ENCODE measurements at places on chromosomes 1 and 21.
A peak's percentile ranks its signal among the peaks of the same experiment; 100 is the strongest.

DNA sequence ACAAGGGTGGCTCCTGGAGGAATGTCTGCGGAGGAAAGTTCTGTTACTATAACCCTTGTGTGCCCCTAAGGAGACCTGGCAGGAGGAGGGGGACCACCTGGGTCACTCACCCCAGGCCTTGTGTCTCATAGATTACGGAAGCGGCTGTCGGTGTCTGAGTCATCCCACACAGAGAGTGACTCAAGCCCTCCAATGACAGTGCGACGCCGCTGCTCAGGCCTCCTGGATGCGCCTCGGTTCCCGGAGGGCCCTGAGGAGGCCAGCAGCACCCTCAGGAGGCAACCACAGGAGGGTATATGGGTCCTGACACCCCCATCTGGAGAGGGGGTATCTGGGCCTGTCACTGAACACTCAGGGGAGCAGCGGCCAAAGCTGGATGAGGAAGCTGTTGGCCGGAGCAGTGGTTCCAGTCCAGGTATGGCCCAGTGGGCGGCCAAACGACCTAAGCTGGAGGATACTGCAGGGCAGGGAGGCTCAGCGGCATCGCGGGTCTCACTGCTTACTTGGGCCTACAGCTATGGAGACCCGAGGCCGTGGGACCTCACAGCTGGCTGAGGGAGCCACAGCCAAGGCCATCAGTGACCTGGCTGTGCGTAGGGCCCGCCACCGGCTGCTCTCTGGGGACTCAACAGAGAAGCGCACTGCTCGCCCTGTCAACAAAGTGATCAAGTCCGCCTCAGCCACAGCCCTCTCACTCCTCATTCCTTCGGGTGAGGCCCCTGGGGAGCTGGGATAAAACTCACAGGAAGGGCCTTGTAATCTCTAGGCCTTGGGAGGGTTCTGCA, 101.4 kb downstream of the PIK3R3 start:
- no peak for DNase-seq

GRCh38 chr1:232788235-232788872, 16.9 kb upstream of the MAP10 start:
- DNase-seq: no peak

DNA sequence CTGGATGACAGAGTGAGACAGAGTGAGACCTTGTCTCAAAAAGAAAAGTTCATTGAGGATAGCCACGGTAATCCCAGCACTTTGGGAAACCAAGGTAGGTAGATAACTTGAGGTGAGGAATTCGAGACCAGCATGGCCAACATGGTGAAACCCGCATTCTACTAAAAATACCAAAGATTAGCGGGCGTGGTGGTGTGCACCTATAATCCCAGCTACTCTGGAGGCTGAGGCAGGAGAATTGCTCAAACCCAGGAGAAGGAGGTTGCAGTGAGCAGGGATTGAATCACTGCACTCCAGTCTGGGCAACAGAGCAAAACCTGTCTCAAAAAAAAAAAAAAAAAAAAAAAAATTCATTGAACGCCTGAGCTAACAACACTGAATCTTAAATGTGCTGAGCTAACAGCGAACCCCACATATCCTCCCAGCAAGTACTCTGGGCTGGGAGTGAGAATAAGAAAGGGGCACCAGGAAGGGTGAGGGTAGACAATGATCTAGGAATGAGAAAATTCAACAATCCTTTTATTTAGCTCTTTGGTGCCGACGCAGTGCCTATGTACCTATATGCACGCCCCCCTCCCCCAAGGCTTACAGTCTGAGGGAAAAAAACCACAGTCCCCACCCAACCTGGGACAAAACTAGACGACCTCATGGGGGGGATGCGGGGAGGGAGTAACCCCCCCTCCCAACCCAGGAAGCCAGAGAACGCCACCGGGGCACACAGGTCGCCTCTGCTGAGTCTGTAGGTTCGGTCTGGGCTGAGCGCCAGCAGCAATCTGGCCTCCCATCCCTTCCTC, 1.4 kb upstream of the CACNA1S start:
- DNase-seq: no peak

- no peak for DNase-seq
Measured at GRCh38 chr1:33348676-33349080, 27.8 kb upstream of the A3GALT2 start.

- no peak for DNase-seq
Measured at GRCh38 chr21:44455524-44456213, 359 bp downstream of the LRRC3 start.

- no peak for DNase-seq
Measured at GRCh38 chr21:27406300-27407009, 439.6 kb upstream of the ADAMTS5 start.

DNA sequence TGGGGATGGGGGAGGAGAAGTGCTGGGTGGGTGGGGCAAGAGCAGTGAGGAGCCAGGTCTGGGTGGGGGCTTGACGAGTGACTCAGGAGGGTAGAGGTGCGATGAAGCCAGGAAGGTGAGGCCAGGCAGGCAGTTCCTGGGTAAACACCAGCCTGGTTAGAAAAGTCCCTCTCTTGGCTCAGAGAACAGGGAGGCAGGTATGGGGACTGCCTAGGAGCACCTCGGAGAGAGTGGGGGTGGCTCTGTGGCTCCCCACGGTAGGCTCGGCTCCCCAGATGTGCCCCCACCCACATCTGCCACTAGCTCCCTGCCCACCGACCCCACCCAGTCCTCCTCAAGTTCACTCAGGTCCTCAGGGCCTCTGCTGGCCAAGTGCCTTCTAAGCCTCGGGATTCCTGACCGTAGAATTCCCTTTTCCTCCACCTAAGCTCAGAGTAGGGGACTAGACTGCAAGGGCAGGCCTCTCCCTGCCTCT, 1.2 kb downstream of the HSPG2 start:
- no peak for DNase-seq

GRCh38 chr1:223716302-223716862, 4.0 kb downstream of the CAPN2 start:
- peak; percentile 61 for DNase-seq

DNA sequence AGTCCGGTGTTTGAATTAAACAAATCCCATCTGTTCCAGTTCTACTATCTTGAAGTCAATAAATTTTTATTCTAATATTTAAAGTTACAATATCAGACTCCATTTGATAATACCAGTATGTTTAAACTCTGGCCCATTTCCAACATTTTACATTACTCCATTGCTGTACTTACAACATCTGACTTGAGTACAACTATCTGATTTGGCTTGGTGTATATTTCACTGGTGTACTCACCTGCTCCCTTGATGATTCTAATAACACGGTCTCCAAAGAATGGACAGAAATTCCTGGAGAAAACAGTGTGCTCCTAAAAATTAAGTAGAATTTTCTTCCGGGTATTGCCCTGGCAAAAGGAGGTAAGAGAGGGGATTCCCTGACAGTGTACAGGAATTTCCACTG, 680.5 kb upstream of the ADAMTS5 start:
- no peak for DNase-seq

DNA sequence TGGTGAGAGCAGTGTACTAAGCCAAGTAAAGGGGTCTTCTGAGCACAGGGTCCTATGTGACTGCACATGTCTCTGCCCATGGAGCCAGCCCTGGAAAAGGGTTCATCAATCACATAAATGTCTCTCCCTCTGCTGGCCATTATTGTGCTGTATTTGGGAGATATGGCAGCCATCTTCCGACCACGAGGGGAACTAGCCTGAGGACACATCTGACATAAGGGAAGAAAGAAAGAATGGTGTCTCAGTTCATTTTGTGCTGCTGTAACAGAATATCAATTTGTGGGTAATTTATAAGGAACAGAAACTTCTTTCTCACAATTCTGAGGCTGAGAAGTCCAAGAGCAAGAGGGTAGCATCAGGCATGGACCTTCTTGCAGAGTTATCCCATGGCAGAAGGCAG, 55.1 kb upstream of the GJA5 start:
- no peak for DNase-seq

DNA sequence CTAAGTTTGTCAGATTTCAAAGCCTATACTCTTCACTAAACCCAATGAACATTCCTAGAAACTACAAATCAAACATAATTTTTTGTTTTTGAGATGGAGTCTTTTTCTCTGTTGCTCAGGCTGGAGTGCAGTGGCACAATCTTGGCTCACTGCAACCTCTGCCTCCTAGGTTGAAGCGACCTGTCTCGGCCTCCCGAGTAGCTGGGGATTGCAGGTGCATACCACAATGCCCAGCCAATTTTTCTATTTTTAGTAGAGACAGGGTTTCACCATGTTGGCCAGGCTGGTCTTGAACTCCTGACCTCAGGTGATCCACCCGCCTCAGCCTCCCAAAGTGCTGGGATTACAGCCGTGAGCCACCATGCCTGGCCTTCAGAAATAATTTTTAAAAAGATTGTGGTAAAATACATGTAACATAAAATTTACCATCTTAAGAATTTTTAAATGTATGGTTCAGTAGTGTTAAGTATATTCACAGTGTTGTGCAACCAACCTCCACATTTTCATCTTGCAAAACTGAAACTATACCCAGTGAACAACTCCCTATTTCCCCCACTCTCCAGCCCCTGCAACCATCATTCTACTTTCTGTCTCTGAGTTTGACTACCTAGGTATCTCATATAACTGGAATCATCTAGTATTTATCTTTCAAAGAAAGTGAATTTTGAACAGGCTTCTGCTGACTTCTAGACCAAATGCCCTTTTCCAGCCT, 2.7 kb upstream of the CFAP141 start:
- DNase-seq: no peak

DNA sequence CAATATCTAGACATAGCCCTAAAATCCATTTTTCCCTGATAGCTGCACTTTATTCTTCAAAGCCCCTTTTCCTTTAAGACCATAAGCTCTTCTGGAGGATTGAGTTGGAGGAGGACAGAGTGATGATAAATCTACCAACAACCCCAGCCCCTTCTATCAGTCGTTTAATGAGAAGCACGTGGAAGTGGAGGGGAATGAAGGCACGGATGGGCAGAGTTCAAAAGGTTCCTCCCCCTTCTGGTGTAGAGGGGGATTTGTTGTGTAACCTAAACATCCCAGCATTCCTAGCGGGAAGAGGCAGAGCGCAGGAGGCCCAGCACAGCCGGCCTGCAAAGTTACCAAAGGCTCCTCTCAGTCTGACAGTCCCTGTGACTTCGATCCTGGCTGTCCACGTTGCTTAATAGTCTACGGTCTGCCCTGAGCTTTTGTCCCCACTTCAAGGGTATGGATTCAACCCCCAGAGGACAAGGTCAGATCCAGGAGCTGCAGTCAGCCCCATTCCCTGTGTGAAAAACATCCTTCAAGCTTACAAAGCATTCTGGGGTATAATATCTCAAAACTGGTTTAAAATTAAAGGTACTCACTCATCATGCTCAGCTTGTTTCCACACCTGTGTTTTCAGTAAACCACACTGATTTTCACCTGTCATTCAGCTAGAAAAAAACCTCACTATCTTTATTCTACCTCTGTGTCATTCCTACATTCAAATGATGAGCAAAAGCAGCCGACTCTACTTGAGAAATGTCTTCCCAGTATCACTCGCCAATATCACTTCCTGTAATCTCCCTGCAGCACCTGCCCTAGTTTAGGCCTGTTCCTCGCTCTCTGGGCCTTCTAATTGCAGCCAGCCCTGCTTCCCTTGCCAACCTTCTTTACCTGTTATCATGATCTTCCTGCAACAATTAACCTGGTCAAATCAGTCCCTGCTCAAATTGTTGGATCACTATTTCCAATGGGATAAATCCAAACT, 117.9 kb downstream of the PLPP3 start:
- DNase-seq: no peak

DNA sequence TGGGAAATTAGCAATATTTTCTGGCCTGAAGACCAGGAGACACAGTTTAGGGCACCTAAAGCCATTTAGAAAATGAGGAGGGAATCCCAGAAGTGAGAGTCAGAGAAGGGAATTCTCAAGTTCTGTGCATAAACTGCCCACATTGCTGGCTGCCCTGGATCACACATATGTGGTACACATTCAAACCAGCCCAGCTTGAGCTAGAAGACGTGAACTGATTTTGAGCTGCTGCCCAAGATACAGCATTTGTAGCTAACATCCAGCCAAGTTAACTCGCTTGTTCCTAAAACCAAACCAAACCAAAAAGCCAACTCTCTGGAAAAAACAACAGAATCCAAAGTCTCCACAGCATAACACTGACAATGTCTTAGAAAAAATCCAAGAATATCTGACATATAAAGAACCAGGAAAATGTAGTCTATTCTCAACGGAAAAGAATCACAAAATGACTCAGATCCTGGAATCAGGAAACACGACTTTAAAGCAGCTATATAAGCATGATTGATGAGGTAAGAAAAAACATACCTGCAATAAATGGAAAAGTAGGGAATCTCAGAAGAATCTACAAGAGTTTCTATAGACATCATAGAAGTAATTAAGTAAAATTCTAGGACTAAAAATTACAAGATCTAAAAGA, 18.2 kb upstream of the QSOX1 start:
- DNase-seq: no peak

- no peak for DNase-seq
Measured at GRCh38 chr1:201307231-201307630, 23.9 kb downstream of the PKP1 start.

DNA sequence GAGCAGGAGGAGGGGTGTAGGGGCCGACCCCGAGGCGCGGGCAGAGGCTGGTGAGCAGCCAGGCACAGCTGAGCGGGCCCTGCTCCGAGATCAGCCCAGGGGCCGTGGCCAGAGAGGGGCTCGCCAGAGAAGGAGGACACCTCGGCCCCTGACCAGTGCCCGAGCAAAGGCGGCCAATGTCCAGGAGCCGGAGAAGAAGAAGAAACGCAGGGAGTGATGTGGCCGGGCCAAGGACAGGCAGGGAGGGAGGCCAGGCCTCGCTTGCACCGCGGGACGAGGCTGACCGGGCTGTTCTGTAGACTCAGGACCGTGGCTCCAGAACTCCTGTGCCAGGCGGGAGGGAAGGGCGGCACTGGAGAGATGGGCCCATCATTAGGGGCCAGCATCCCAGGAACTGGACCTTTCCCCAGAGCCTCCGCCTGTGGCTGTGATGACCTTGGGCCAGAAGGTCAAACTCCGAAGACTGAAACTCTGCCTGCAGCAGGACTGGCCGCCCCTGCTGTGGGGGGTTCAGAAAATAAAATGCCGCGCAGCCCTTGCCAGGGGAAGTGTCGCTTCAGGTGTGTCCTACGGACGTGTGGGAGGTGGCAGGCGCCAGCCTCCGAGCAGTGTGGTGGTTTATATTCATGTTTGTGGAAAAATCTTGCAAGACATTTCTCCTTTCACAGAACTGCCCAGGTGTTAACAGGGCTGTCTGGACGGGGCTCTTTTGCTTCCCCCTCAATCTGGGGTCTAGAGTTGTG, 14.4 kb downstream of the RRP1 start:
- DNase-seq: no peak
